ENCODE measurements at places on chromosomes 1 and 21. TPM values are rescaled to one million over a fixed set of nuclear protein-coding genes. Genes with fewer than 3 reads are reported as not detected.
A peak's percentile ranks its signal among the peaks of the same experiment; 100 is the strongest.

The CD84 gene
- not detected for total RNA-seq

DNA sequence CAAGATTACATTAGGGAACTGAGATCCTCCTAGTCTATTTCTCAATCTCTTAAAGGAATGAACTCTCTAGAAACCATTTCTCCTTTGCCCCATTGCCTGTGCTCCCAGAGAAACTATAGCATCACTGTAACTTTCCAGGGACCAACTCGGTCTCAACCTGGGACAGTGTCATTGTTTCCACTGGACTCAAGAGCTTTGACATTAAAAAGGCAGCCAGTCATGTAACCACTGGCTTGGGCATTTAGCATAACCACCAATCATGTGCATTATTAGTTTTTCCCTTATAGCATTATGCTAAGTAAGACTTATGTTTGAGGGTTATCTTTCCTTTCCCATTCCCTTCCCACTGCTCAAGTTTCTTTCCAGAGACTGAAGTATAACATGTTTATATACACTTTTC, 18.2 kb downstream of the TEX38 start:
- no peak overlapping the region for H3K4me3 ChIP-seq
- H3K36me3 ChIP-seq, result peaks cover 38% of the 10 kb centered on the region
- no peaks in the 10 kb centered on the region for H3K27me3 ChIP-seq
- no peak for DNase-seq
- peaks cover 20% of the 10 kb centered on the region for H3K4me1 ChIP-seq

DNA sequence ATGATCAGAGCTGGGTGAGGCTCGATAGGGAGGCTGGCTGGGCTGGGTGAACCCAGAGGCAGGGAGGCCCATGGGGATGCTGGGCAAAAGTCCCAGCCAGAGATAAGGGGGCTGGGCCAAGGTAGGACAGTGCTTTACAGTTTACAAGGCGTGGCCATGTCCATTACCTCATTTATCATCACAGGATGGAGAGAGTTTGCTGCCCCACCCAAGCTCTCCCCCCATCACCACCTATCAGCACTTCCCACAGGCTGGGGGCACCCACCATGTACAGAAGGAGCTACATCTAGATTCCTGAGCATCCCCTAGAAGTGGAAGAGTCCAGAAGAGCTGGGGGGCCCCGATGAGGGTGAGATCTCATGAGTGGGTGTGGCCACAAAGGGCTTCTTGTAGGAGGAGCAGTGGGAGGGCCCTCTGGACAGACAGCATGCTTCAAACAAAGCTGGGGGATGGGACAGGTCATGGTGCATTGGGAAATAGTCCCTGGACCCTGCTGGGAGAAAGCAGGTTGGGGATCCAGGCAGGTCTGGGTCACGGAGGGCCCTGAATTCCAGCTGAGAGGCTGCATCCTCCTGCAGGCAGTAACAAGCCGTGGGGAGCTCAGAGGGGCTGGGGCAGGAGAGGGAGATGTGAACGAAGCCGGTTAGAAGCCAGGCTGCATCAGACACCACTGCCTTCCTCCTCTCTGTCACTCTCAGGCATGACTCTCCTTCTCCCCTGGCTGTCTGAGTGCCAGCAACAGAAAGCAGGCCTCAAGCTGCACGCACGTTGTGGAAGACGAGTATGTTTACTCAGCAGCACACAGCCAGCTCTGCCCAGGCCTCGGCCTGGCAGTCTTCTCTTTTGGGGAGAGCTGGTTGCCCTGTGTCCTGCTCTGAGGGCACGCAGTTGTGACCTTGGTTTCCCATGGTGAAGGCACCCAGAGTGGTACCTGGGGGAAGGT, 202.3 kb downstream of the HIVEP3 start:
- no peak overlapping the region for H3K4me3 ChIP-seq
- DNase-seq, result no peak
- no peaks in the 10 kb centered on the region for H3K27me3 ChIP-seq
- peaks cover 26% of the 10 kb centered on the region for H3K4me1 ChIP-seq
- H3K27ac ChIP-seq, result no peak overlapping the region

DNA sequence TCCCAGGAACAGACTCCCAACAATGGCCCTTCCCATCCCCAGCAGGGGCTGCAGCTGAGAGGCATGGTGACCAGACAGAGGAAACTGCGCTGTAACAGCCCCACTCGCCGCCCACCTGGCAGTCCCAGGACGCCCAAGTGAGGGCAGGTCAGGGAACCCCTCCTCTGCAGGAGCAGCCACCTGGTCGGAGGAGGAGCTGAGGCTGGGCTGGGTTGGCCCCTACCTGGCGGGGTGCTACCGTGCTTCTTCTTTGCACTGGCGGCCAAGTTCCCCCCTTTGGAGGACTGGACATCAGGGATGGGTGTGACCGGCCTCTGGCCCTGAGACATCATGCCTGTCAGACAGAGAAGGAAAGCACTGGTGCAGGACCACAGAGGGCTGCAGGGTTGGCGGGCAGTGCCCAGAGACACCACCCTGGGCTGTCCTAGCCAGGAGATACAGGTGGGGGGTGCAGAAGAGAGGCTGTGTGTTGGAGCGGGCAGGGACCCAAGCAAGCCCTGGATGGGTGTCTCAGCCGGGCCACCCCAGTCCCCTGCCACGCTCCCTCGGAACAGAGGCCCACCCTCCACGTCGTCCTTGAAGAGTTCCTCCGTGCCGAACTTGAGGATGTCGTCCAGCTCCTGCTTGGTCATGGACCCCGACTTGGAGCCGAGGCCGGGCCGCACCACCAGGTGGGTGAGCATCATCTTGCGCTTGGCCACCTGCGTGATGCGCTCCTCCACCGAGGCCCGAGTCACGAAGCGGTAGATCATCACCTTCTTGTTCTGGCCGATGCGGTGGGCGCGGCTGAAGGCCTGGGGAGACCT, 51.6 kb downstream of the CHD5 start:
- no peak overlapping the region for H3K27ac ChIP-seq
- H3K4me3 ChIP-seq, result no peak overlapping the region
- DNase-seq, result peak; percentile 91
- peaks cover 14% of the 10 kb centered on the region for H3K27me3 ChIP-seq

GRCh38 chr21:14673649-14674048, 127.5 kb upstream of the SAMSN1 start:
- no peak for DNase-seq
- H3K4me3 ChIP-seq, result no peak overlapping the region
- no peak overlapping the region for H3K27ac ChIP-seq
- H3K36me3 ChIP-seq, result no peaks in the 10 kb centered on the region
- no peaks in the 10 kb centered on the region for H3K4me1 ChIP-seq
- H3K27me3 ChIP-seq, result peaks cover 2% of the 10 kb centered on the region

- no peaks in the 10 kb centered on the region for H3K36me3 ChIP-seq
- H3K27ac ChIP-seq, result peak overlapping the region; percentile 95
- DNase-seq, result peak; percentile 2
- H3K4me3 ChIP-seq, result peak overlapping the region; percentile 64
Observed at GRCh38 chr1:211640301-211640630, 35.2 kb downstream of the NEK2 start.

DNA sequence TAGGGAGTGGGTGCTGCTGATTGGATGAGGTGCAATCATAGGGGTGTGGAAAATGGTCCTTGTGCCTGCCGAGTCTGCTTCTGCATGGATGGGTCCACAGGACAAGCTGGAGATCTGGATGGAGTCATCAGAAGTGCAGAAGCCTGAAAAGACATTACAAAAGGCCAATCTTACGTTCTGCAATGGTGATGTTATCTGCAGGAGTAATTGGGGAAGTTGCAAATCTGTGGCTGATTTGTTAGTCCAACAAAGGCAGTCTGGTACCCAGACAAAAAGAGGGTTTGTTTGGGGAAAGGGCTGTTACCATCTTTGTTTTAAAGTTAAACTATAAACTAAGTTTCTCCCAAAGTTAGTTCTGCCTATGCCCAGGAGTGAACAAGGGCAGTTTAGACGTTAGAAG, 166.5 kb downstream of the PGBD5 start:
- H3K36me3 ChIP-seq, result peaks cover 42% of the 10 kb centered on the region
- H3K4me1 ChIP-seq, result no peaks in the 10 kb centered on the region
- DNase-seq, result no peak
- no peaks in the 10 kb centered on the region for H3K27me3 ChIP-seq
- H3K4me3 ChIP-seq, result no peak overlapping the region

Data from chondrocyte (in vitro differentiated cells).